ENCODE measurements at places on chromosomes 2 and 18.
A peak's percentile ranks its signal among the peaks of the same experiment; 100 is the strongest.

DNA sequence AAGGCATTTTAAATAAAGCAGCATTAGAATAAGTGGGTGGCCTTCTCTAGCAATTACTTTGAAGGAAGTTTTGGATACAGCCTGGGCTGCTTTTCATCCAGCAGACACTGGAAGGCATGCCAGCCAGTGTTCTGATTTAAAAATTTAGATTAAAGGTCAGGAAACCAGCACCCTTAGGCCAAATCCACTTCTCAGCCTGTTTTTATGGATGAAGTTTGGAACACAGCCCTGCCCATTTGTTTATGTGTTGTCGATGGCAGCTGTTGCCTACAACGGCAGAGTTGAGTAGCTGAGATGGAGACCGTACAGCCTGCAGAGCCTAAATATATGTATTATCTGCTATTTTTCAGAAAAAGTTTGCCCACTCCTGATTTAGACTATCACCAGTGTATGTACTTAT lies 313.6 kb upstream of the ACVR2A start:
- no peak for DNase-seq

DNA sequence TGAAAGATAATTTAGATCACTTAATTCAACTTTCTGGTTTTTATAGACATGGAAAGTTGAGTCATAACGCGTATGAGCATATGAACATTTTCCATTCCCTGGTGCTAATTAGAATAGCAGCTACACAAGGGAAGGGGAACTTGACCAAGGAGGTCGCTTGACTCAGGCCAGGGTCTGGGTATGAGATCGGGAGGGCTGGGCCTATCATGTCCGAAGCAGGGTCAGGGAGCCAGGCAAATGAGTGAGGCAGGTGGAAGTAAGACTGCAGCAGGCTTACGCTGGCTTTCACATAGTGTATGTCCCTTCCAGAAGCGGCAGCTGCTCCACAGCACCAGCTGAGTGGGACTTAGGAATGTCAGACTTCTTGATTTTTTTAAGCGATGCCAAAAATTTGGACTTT lies 14.7 kb downstream of the RALB start:
- DNase-seq: no peak

- DNase-seq: peak; percentile 94
These were observed 31.6 kb downstream of the KCNK3 start for GRCh38 chr2:26723991-26724750.

GRCh38 chr2:12577567-12578253 lies 139.0 kb upstream of the TRIB2 start:
- DNase-seq: no peak

DNA sequence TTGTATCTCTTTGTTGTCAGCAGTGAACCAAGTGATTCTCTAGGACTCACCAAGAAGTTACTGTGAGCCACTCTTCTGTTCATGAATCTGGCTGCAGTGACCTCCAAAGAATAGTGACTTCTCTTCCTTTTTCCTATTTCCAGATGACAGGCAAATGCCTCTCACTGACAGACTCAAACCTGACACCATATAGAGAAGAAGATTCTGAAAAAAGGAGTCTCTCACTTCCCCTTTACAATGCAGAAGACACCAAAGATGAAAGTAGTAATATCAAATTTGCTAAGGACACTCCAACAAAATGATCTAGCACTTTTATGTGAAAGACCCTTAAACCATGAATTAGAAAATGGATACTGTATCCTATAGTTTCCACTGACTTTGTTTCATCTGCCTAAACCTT lies 44.4 kb upstream of the SETBP1 start:
- no peak for DNase-seq

- DNase-seq: peak; percentile 25
These were observed 12.3 kb upstream of the TFCP2L1 start for GRCh38 chr2:121297217-121297830.

DNA sequence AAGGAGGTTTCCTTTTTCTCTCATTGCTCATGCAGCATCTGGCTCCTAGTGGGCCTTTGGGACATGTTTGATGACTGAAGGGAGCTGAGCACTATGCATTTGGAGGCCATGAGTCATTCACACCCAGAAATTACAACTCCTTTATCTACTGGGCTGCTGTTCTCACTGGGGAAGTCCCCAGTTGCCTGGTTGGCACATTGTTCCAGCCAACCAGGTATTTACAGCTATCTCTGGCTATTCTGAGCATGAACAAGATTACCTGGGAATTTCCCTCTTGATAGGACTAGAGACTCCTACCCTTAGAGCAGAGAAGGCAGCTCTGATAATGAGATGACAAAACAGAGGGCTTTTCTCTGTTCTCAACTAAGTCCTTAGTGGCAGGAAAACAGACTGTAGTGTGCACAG lies 206.5 kb downstream of the SETBP1 start:
- DNase-seq: no peak

DNA sequence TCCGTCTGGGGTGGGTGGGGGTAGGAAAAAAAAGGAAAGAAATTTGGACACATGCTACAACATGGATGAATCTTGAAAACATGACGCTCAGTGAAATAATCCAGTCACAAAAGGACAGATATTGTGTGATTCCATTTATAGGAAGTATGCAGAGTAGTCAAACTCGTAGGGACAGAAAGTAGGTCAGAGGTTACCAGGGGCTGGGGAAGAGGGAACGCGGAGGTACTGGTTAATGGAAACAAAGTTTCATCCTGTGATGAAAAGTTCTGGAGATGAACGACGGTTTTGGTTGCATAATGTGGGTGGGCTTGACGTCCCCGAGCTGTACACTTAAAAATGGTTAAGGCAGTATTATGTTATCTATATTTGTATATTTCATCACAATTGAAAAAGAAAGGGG lies 4.5 kb upstream of the SFTPB start:
- no peak for DNase-seq

GRCh38 chr2:220703279-220703678 lies 868.8 kb downstream of the EPHA4 start:
- no peak for DNase-seq
